ENCODE measurements at places on chromosomes 13 and 19. TPM values are rescaled to one million over a fixed set of nuclear protein-coding genes. Genes with fewer than 3 reads are reported as not detected.

PLEKHF1 gene
- polyA plus RNA-seq, result 4.4 TPM

DNA sequence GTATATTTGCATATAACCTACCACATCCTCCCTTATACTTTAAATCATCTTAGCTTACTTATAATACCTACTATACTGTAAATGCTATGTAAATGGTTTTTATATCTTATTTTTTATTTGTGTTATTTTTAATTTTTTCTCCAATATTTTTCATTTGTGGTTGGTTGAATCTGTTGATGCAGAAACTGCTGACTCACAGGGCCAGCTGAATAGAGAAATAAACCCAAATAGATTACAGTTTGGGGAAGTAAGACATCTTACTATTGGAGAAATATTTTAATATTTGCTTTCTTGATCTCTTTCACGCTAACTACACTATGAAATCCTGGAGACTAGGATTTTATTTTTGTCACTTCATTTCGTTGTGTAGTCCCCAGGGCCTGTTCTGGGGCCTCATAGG is 7.1 kb downstream of the SMAD9 start:
- no peak for DNase-seq

WASF3 gene
- polyA plus RNA-seq, result 10.2 TPM

GRCh38 chr13:25192489-25192888 is 20.4 kb upstream of the AMER2 start:
- no peak for DNase-seq

Data from hindlimb muscle (tissue), 1 donor.